ENCODE measurements at places on chromosomes 6 and 20. TPM values are rescaled to one million over a fixed set of nuclear protein-coding genes. Genes with fewer than 3 reads are reported as not detected.

Gene PAK5
- 0.46 TPM for total RNA-seq

Gene TSPO2
- not detected for total RNA-seq

Gene SLC35D3
- not detected for total RNA-seq

Gene CHRNA4
- total RNA-seq, result not detected

Gene IMPG1
- not detected for total RNA-seq

Gene HLA-B
- total RNA-seq, result 415 TPM

All from Daoy (cell line).